Activated T-helper 1 cell treated with anti-CD3 and anti-CD28 coated beads, Interleukin-12 subunit alpha, Interleukin-12 subunit beta, Interleukin-2, Interleukin-4 antibody, amounts not matched to agents 30 ng/mL and 10 ng/mL and 1 ng/mL, durations not matched to agents 14 hours and 24 hours and 36 hours (primary cell): ENCODE measurements at places on chromosomes 2 and 18. TPM values are rescaled to one million over a fixed set of nuclear protein-coding genes. Genes with fewer than 3 reads are reported as not detected.

Gene IL1R2
- total RNA-seq, result 1.1 and 1.3 TPM in 2 replicates

DNA sequence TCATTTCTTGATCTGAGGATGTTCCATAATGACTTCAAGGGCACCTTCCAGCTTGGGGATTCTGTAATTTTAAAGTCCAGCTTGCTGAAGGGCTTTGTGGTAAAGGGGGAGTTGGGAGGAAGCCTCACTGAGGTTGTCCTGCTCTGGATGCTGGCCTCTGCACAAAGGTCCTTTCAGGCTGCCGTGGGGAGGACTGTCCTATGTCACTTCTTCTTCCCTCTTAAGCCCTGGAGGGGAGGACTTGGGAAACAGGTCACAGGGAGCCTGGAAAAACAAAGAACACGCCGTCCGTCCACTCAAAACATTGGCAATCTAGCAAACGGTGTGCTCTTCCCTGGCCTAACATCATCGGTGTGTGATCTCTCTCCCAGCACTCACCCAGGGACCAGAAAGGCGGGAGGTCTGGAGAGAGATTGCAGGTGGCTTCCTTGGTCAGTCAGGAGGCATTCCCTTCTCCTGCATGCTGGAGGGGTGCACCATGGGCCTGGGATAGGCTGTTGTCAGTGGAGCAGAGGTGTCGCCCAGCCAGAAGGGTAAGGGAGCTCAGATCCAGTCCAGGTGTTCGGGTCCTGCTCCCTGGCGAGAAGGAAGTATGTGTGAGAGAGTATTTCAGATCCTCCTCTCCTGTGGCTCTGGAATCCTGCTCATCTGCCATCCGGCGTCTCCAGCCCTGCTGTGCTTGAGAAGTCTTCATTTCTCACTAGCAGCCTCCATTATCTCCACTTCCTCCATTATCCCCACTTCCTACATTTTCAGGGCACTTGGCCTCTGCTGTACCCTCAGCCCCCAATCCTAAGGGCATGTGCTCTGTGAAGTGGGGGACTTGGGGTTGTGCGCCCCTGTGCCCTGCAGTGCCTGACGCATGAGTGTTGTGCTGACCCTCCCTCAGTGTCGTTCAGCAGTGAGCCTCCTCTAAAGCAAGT, 20.1 kb downstream of the ASAP2 start:
- H3K27me3 ChIP-seq, result peaks cover 3% of the 10 kb centered on the region
- no peak overlapping the region for H3K27ac ChIP-seq
- no peaks in the 10 kb centered on the region for H3K4me1 ChIP-seq
- no peaks in the 10 kb centered on the region for H3K36me3 ChIP-seq
- DNase-seq, result no peak
- no peak overlapping the region for H3K4me3 ChIP-seq

DNA sequence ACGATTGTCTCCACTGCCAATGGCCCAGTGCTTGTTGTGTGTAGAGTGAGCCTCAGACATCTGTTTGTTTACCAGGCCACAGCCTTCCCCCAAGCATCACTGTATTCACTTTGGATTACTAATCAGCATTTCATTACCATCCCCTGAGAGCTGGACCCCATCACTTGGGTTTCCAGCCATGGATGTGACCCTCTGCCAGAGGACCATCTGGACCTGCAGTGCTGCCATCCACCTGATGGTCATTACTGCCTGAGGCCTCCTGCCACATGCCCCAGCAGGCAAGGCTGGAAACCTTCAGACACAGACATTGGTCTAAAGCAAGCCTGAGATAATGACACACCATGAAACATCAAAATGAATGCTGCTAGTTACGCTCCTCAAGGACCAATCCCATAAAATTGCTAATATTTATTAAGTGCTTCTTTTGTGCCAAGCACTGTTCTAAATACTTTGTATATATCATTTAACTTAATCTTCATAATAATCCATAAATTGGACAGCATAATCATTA, 2096.3 kb upstream of the CELF4 start:
- no peaks in the 10 kb centered on the region for H3K4me1 ChIP-seq
- no peak for DNase-seq
- H3K27me3 ChIP-seq, result no peaks in the 10 kb centered on the region
- no peaks in the 10 kb centered on the region for H3K36me3 ChIP-seq
- no peak overlapping the region for H3K4me3 ChIP-seq
- no peak overlapping the region for H3K27ac ChIP-seq

Gene ARHGEF33
- total RNA-seq, result 0.15 and 0.36 TPM in 2 replicates

DNA sequence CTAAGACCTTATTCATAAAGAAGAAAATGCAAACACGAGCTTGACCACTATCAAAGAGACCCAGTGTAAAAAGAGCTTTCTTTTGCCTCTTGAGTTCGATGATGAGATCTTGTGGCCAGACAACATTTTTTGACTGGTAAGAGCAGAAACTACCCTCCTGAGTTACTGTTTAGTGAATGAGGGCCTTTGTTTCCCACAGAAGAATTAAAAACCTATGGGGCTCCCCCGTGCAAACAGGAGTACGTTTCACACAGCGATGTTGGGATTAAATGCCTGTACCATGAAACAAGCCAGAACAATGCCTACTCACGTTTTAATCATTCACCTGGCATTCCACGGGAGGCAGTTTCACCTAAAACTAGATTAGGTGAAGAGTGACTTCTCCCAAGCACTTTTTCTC, 36.0 kb downstream of the MYCN start:
- DNase-seq, result no peak
- no peak overlapping the region for H3K4me3 ChIP-seq
- H3K4me1 ChIP-seq, result no peaks in the 10 kb centered on the region
- H3K27ac ChIP-seq, result no peak overlapping the region
- no peaks in the 10 kb centered on the region for H3K36me3 ChIP-seq
- H3K27me3 ChIP-seq, result no peaks in the 10 kb centered on the region

Gene SP140
- 235 and 243 TPM in 2 replicates for total RNA-seq

- H3K4me1 ChIP-seq, result no peaks in the 10 kb centered on the region
- H3K4me3 ChIP-seq, result no peak overlapping the region
- H3K27ac ChIP-seq, result no peak overlapping the region
- H3K36me3 ChIP-seq, result no peaks in the 10 kb centered on the region
These were observed 27.1 kb downstream of the DYNC2LI1 start for GRCh38 chr2:43800894-43801293.

Gene ITPRID2
- 51.6 and 54.2 TPM in 2 replicates for total RNA-seq

DNA sequence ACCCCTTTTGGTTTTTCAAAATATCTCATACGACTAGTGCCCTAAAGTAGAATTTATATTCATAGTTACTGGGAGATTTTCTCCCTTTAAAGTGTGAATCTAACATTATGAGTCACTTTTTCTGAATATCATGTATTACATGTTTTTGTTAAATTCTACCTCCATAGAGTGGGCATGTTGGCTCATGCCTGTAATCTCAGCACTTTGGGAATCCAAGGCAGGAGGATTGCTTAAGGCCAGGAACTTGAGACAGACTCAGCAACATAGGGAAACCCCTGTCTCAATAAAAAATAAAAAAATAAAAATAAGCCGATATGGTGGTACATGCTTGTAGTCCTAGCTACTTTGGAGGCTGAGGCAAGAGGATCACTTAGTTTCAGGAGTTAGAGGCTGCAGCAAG, 45.3 kb upstream of the UNC80 start:
- H3K4me1 ChIP-seq, result no peaks in the 10 kb centered on the region
- H3K27me3 ChIP-seq, result no peaks in the 10 kb centered on the region
- no peaks in the 10 kb centered on the region for H3K36me3 ChIP-seq
- DNase-seq, result no peak
- no peak overlapping the region for H3K27ac ChIP-seq

Gene ALPI
- not detected in 2 replicates for total RNA-seq

Gene MC5R
- not detected in 2 replicates for total RNA-seq

DNA sequence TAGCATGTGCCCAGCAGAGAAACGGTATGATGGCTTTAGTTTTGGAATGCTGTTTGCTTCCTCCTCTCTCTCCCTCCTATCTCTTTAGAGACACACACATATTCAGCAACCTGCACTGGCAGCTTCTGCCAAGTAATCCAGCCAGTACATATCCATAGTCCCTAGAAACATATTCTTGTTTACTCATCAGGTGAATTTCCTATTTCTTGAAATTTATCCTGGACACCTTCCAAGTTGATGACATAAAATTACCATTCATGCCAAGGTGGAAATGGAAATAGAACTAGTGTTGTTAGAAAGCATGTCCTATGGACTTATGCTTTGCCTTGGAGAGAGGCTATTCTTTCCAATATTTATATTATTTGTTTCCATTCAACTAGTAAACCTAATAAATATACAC, 50.9 kb upstream of the RGPD4 start:
- no peaks in the 10 kb centered on the region for H3K4me1 ChIP-seq
- no peaks in the 10 kb centered on the region for H3K27me3 ChIP-seq
- DNase-seq, result no peak
- H3K36me3 ChIP-seq, result no peaks in the 10 kb centered on the region

Gene RASGRP3
- total RNA-seq, result 3.6 and 4.1 TPM in 2 replicates

DNA sequence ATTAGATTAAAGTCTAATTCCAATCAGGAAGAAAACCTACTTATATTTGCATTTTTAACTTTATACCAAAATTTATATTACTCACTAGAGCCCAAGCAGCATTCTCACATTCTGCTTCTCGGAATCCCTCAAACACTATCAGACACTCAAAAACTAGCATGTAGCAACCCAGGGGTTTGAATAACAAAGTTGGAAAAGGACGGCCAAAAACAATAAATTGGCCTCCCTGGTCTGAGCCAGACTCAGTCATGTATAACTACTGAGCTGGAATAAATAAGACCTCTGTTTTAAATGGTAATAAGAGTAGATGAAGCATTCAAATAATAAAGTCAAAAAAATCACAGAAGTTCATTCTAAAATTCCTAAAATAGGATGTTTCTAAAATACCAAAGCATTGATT, 290.9 kb downstream of the IRS1 start:
- H3K4me3 ChIP-seq, result no peak overlapping the region
- peaks cover 8% of the 10 kb centered on the region for H3K27me3 ChIP-seq
- DNase-seq, result no peak
- no peak overlapping the region for H3K27ac ChIP-seq
- no peaks in the 10 kb centered on the region for H3K36me3 ChIP-seq

Gene KLHL41
- total RNA-seq, result not detected in 2 replicates

DNA sequence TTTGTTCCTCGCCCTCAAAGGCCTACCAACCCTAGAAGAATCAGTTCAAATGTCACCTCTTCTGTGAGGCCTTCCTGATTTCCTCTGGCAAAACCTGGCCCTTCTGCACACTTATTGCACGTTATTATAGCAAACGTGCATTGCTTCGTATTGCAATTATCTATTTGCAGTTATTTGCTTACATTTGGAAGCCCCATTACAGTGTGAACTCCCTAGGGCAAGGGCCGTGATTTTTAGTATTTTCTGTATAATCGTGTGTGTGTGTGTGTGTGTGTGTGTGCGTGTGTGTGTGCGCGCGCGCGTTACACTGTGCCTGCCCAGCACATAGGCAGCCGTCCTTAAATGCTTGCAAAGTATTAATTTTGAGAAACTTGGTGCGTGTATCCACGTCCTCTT, 460 bp upstream of the SEMA4F start:
- H3K4me3 ChIP-seq, result peak overlapping the region; percentile 89
- no peak overlapping the region for H3K27ac ChIP-seq
- DNase-seq, result no peak
- H3K36me3 ChIP-seq, result peaks cover 6% of the 10 kb centered on the region
- peaks cover 12% of the 10 kb centered on the region for H3K4me1 ChIP-seq

DNA sequence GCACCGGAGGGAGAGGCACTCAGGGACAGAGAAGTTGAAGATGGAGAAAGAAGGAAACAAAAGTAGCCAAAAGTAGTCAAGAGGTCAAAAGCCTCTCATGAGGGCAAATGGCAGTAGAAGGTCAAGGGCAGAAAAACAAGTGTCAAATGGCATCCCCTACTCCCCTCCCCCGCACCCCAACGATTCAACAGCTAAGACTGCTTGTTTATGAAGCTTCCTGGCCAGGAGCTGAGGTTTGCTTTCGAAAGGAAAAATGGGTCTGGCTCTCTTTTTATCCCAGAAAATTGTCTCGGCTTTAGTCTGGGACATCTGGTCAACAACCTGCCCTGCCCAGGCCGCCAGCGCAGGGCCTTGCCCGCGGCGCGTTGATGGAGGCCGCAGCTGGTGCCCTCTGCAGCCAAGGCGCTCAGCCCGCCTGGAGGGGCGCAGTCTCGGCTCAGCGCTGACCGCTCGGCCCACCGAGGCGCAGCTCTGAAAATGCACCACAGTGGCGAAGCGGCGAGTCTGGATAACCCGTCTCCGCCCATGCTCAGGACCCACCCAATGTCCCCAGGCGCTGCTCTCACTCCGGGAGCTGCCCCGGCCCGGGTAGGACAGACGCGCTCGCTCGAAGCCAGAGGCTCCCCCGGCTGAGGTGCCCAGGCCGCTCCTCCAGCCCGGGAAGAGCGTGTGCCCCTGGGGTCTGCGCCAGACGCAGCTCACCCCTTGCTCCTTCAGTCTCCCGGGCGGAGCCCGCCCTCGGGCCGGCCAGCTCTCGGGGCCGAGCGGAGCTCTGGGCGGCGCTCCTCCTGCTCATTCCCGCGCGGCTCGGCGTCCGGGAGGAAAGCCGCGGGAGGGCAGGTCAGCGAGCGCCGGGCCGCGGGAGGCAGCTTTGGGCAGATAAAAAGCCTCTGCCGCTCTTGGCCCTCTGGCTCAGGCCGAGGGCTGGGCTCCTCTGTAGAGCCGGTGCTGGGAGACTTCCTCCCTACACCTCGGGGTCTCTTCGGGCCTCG, 1.8 kb upstream of the TBR1 start:
- H3K4me3 ChIP-seq, result peak overlapping the region; percentile 75
- H3K36me3 ChIP-seq, result peaks cover 22% of the 10 kb centered on the region
- no peak for DNase-seq
- no peak overlapping the region for H3K27ac ChIP-seq
- H3K27me3 ChIP-seq, result peaks cover 52% of the 10 kb centered on the region

DNA sequence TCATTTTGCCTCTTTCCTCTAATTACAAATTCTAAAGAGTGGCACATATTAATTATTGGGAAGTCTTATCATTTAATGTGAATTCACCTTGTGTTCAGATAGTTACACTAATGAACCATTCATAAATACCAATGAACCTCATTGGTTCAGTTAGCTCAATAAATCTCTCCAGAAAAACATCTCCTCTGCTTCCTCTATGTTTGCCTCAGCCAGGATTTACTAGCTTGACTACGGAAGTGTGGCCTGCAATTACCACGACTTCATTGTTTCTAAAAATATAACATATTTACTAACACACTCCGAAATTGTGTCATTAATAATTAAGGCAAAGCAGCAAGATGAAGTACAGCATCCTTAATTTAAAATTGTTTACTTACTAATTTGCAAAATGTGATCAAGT, 103.3 kb downstream of the PLA2R1 start:
- H3K27ac ChIP-seq, result no peak overlapping the region
- no peak overlapping the region for H3K4me3 ChIP-seq
- peaks cover 4% of the 10 kb centered on the region for H3K27me3 ChIP-seq
- H3K36me3 ChIP-seq, result peaks cover 1% of the 10 kb centered on the region
- DNase-seq, result no peak
- H3K4me1 ChIP-seq, result peaks cover 8% of the 10 kb centered on the region
